Fibroblast of lung (primary cell): ENCODE measurements at places on chromosomes 1 and 21.
A peak's percentile ranks its signal among the peaks of the same experiment; 100 is the strongest.

- peak; percentile 29 for DNase-seq
Observed at GRCh38 chr1:243230914-243231313, 24.2 kb downstream of the CEP170 start.

- no peak for DNase-seq
Observed at GRCh38 chr1:11927866-11928592, 1.8 kb upstream of the KIAA2013 start.

DNA sequence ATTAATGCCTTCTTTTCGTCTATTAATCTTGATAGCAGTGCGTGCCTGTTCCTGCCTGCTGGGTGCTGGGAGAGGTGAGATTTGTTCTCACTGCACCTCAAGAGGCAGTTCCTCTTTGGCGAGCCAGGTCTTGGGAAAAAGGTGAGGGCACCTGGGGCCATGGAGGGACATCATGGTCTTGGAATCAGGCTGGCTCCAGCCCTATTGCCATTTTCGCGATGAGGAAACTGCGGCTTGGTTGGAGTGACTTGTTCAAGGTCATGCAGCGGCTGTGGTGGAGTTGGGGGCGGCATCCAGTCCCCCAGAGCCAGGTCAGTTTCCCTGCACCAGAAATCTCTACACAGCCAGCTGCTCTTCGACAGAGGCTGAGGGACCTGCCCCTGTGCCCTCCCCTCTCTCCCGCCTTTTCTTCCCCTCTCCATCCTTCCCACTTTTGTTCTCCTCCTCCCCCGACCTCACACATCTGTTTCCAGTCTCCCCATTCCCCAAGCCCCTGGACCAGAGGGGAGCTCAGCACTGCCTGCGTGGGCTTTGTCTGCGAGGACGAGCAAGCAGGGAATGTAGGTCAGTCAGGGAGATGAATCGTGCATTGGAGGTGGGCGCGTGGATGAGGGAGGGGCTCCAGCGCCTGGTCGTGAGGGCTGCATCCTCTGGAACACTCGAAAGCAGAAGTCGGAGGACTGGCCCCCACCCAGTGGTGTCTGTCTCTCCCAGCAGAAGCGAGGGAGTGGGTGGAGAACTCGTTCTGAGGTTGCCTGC is 135.1 kb downstream of the ACTL8 start:
- no peak for DNase-seq

GRCh38 chr1:22613951-22614350 is 22.5 kb upstream of the C1QA start:
- DNase-seq, result no peak

GRCh38 chr1:80593197-80593596 is 1207.5 kb upstream of the ADGRL2 start:
- no peak for DNase-seq

DNA sequence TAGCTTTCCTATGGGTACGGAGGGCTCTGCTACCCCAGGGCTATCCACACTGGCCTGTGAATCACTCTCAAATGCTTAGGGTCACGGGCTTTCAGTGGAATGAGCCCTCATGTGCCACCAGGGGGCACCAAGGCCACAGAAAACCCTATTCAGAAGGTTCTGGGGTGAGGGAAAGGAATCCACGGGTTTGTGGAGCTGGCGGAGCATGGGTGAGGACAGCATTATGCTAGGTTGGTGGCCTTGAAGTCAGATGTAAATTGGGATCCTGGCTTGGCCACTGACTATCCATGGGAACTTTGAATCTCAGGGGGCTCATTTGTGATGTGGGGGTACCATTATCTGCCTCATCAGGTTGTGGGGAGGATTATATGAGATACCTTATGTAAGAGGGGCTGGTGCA is 5.1 kb upstream of the LAMTOR5 start:
- DNase-seq, result peak; percentile 60

GRCh38 chr1:117231748-117232373 is 21.1 kb upstream of the VTCN1 start:
- DNase-seq, result peak; percentile 6

GRCh38 chr1:7948960-7949359 is 8.3 kb upstream of the TNFRSF9 start:
- DNase-seq, result peak; percentile 23

DNA sequence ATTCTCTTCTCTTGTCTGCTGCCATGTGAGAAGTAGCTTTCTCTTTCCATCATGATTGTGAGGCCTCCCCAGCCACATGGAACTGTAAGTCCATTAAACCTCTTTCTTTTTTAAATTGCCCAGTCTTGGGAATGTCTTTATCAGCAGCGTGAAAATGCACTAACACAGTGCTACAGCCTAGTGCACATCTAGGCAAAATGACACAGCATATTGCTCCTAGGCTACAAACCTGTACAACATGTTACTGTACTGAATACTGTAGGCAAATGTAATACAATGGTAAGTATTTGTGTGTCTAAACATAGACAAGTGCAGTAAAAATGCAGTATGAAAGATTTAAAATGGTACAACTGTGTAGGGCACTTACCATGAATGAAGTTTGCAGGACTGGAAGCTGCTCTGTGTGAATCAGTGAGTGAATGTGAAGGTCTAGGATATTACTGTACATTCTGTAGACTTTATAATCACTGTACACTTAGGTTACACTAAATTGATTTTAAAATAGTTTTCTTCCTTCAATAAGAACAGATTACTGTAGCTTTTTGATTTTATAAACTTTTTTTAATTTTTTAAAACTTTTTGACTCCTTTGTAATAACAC is 69.4 kb downstream of the RGS21 start:
- no peak for DNase-seq

DNA sequence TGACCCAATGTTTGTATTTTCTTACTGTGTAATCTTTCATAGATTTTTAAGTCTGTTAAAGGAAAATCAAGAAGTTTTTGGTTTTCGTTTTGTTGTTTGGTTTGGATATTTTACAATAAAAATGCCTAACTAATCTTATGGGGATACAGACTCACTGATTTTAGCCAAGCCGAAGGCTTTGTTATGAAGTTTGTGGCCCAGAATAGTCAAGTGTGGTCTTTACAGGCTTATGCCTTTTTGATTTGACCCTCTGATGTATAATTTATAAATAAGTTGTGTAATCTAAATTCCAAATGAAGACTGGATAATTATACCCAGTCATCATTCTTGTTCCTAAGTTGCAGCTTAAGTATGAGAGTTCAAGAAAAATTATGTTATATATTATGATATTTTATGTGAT is 739.3 kb downstream of the ADGRL2 start:
- no peak for DNase-seq

- peak; percentile 51 for DNase-seq
Observed at GRCh38 chr1:63615768-63616420, 22.7 kb downstream of the PGM1 start.

DNA sequence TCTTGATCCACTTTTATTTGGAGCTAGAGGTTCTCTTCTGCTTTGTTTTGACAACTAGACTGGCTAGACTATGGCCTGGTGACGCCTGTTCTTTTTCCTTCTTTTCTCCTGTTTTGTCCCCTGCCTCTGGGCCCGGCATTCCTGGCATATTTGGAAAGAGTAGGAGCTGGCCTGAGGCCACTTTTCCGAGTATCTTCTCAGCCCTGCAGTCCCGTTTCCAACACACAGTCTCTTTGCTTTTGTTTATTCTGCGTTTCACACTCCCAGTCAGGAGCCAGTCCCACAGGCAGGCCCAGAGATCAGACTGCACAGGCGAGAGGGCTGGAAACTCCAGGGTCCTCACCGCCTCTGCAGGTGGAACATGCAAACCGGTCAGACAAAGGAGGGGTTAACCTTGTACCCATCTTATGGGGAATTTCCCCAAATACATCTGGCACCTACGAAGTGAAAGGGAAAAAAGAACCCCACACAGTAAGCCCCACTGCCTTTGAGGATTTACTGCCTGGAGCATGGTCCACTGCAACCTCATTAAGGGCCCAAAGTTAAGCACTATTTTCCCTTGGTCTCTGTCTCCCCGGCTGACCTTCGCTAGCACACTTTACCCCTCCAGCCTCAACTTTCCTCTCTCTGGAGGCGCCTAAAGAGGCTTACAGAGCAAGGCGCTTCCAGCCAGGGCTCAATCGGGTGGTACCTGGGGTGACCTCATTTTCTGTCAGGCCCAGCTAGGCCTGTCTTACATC is 141.1 kb downstream of the TOMM20 start:
- peak; percentile 89 for DNase-seq
